Stimulated activated naive CD8-positive, alpha-beta T cell treated with anti-CD3 and anti-CD28 coated beads, Interleukin-15, amount 100 ng/mL, for 72 hours (primary cell): ENCODE measurements at places on chromosomes 6 and 20.

DNA sequence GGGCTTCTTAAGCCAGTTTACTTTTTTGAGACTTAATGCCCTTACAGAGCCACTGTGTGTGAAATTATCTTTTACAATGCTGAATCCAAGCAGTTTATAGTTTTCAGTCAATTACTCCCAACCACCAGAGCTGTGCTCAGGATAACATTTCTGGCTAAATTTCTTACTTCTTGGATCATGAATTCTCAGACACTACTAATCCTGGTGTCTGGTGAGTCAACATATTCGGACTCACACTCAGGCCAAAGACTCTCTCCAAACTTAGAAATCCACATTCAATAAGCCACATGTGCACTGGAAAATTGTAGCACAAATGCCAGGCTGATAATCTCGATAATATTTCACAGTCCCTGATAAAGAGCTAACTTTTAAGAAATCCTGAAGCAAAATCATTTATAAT, 49.0 kb downstream of the PTPRT start:
- no peak for DNase-seq

DNA sequence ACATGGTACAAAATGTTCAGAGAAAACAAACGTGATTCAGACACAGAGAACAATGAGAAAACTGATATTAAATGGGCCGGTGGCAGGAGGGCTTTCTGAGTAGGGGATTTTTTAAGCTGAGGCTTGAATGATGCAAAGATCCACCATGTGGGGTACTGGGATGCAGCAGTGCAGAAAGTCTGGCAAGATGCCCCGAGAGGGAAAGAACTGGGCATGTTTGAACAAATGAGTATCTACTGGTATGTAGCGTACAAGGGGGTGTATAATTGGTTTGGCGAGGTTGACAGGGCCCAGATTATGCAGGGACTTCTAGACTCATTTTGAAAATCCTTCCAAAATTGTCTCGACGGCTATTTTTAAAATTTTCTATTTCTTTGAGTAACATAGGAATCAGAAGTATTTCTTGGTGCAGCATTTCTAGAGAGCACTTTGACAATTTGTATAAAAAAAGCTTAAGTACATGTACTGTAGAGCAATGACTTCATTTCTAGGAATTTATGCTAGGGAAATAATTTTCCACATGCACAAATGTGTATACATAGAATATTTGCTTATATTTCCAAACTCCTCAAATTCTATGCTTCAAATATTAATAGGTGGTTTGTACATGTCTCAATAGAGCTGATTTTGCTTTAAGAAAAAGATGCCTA, 119.6 kb upstream of the DOK5 start:
- no peak for DNase-seq

- DNase-seq: no peak
Observed at GRCh38 chr20:17749978-17750721, 50.4 kb downstream of the BANF2 start.

DNA sequence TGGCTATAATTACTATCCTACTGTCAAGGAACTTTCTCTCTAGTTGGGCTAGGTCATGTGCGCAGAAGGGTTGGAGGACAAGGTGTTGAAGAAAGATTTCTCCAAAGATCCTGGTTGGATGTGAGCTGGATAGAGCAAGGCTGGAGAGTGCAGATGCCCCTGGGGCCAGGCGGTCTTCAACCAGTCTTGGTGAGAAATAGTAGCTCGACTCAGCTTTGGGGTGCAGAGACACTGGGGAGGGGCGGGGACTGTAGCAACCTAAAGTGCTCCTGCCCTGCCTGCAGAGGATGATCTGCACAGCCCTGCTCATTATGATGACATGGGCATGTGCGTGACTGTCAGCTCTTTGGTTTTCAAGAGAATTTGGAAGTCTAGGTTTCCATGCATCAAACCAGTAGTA, 35.9 kb downstream of the PHACTR3 start:
- DNase-seq: no peak

- DNase-seq: no peak
Observed at GRCh38 chr20:35610833-35611427, 4.7 kb upstream of the SPAG4 start.

GRCh38 chr6:166955121-166955864, 1.1 kb downstream of the RNASET2 start:
- DNase-seq: peak; percentile 25

- no peak for DNase-seq
Observed at GRCh38 chr20:47730744-47731143, 54.5 kb downstream of the SULF2 start.

GRCh38 chr6:168852376-168852884, 401.2 kb downstream of the THBS2 start:
- no peak for DNase-seq

DNA sequence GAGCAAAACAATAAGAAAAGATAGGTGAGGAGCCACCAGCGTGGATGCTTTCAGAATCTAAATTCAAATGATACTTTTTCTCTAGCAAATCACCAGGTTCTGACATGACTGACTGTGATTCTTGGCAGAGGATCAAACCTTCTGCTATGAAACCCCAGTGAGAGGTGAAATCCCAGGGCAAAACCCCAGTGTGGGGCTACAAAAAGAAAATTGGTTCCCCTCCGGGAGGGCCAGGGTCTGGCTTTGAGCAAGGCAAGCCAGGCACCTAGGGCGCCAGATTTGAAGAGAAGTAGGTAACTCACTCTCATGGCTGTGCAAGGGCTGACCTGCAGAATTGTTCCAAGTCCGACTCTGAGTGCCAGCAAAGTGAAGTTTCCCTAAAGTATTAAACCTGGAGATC, 20.2 kb upstream of the RALGAPA2 start:
- DNase-seq: peak; percentile 12

DNA sequence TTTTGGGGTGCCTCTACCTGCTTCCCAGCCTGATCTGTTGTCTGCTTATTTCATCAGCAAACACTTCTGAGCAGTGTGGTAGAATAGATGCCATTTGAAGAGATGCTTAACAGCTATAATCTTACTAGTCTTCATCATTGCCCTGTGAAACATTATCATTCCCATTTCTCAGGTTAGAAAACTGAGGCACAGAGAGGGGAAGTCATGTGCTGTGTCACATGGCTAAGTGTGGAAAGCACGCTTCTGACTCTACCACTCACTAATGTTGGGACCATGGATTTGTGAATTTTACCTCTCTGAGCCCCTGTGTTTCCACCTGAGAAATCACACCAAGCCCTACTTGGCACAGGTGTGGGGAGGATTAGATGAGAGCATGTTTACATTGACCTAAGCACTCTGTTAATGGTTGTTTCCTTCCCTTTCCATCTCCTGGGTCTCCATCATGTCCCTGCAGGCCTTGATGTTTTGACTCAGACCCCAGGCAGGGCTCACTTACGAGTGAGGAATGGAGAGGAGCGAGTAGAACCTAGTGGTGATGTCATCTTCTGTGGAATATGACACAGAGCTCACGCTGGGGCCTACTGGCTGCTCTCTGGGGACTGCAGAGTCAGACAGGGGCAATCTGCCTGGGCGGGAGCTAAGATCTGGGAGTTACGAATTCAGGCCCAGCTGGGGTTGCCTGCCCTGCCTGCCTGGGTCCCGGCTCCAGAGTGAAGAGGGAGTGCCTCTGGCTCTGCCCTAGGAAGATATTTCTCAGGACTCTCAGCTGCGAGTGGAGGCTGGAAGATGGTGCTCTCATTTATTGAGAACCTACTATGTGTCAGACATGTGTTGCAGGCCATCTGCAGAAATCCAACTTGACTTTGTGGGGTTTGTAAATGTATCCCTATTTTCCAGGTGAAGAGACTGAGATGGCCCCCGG, 64.3 kb downstream of the CDH22 start:
- no peak for DNase-seq

DNA sequence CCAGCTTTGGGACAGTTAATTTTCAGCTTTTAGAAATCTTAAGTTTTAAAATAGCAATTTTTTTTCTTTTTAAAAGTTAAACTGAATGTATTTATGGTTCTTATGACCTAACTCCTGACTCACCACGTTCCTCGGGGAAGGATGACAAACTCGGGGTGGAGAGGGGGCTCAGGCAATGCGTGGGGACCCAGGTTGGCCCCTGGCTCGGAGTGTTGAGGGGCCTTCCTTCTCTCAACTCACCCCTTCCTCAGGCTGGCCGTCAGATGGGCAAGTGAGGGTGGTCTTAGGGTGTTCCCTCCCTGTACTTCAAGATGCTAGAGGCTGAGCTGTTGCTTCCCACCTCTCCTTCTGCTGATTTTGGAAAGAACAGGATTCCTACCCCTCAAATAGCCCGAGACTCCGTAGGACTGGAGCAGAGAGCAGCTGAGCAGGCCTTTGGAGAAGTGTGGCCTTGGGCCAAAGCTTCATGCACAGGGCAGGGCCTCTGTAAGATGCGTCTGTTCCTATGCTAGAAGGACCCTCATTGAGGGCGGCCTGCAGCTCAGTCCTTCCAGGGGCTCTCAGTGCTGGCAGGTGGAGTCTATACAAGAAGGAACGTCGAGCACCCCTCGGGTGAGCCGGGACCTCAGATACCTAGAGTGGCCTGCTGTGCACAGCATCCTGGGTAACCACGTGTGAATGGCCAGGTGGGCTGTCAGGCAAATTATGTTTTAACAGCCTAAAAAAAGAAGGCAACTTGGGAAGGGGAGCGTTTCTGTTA, 79.3 kb downstream of the TCP11 start:
- DNase-seq: no peak

GRCh38 chr6:155274533-155274932, 10.7 kb downstream of the CLDN20 start:
- no peak for DNase-seq

GRCh38 chr20:33945391-33946081, 48.2 kb upstream of the RALY start:
- DNase-seq: no peak

GRCh38 chr6:157158456-157158855, 164.9 kb downstream of the TMEM242 start:
- no peak for DNase-seq

- DNase-seq: no peak
Observed at GRCh38 chr20:46311719-46312074, 3.4 kb upstream of the CDH22 start.

DNA sequence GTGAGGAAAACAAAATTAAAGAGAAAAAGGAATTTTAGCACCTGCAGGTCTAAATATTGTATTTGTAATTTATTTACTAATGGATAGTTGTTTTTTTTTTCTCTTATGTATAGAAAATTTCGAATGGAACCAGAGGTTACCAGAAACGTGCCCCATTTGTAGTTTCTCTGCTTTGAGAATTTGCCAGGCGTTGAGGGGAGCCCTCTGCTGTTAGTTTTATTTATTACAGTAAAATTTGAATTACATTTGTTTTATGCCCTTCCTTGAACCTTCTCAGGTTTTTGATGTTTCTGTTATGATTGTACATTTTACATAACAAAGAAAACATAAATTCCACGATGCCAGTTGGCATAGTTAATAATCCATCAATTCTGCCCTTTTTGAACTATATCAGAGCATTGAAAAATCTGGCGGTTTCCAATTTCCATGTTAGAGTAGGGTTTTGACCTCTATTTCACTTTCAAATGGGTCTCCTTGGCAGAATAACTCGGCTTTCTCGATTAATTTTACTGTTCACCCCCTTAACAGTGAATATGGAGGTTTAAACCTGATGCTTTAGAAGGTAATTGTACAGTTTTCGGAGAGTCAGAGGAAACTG, 35.1 kb upstream of the RFPL4B start:
- no peak for DNase-seq

GRCh38 chr6:15079288-15079817, 166.5 kb upstream of the JARID2 start:
- no peak for DNase-seq
